CD8-positive, alpha-beta T cell (primary cell): ENCODE measurements at places on chromosomes 6 and 20.

DNA sequence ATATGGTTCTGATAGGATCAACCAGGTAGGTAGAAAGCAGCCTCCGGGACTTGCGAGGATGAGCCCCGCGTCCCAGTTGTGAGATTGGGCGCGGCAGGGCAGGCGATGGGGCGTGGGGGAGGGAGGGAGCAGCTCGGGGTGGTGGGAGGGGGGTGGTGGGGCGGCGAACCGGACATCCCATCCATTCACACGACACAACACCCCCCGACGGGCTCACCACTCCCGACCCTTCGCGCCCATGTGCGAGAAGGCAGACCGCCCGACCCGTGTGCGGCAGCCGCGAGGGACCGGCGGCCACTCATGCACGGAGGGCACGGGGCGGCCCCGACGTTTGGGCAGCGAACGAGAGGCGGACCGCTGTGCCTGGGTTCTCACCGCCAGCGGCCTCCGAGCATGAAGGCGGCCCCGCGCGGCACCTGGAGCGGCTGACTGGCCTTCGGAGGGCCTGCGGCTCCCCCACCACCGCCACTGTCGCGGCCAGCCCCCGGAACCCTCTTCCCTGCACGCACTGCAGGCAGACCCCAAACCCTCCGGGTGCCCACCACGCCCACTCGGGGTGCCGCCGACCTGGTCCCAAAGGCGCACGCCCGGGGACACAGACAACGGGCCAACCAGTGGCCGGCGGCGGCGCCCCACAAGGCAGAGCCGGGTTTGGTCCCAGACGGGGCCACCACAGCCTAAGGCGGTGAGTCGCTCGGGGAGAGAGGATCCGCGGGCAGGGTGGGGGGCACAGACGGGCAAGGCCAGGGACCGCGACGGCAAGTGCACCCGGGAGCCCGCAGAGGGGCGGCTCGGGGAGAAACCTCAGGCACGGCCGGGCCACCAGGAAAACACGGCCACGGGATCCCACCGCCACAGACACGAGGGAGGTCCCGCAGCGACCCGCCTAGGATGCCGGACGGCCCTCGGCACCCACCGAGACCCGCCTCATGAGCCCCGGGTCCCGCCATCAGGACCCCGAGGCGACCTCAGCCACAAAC lies 769.2 kb upstream of the DEFB115 start:
- no peak for DNase-seq

DNA sequence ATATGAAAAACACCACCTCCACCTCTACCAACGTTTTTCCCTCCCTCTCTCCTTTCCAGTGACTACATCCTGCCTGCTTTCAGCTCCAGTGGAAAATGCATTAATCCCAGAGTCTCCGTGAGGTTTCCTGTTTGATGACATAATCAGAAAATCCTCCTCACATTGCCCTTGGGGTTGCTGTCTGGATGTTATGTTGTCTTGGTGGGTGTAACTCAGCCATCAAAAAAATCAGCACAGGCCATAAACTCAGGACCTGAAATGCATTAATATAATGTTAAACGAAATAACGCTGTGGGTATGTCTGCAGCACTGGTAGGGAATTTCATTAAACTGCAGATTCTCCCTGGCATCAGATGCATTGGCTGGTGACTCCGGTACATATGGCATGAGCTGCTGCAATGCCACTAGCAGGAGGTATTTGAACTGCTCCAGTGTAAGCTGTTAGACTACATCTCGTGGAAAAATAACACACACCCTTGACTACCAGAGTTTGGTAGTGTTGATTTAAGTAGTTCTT lies 297.8 kb downstream of the PRL start:
- DNase-seq, result no peak

- no peak for DNase-seq
These were observed 536.8 kb downstream of the EYS start for GRCh38 chr6:65170273-65170672.

DNA sequence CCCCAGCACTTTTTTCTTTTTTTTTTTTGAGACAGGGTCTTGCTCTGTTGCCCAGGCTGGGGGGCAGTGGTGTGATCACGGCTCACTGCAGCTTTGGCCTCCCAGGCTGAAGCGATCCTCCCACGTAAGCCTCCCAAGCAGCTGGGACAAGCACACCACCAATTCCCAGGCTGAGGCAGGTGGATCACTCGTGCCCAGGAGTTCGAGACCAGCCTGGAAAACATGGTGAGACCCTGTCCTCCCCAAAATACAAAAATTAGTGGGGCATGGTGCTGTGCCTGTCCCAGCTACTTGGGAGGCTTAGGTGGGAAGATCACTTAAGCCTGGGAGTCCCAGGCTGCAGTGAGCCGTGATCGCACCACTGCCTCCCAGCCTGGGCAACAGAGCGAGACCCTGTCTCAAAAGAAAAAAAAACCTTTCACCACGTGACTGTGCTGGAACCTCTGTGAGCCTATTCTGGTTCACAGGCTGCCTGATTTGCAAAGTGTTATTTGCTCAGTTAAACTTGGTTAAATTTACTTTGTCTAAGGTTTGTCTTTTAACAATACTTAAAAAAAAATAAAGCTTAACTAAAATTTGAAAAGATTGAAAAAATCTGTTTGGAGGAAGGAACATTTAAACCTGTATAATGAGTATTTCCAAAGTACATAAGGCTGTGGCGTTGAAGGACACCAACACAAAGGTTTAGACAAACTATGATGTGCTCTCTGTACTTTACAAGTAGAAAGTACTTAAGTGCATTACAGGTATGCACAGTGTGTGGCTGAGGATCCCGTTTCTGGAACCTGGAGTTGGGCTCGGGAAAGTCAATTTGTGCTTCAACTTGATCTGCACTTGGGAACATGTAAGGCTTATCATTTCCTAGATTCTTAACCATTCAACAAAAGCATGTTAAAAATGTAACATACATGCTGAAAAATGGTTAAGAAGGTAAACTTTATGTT lies 55.0 kb downstream of the PPP1R3G start:
- DNase-seq, result no peak

GRCh38 chr6:164273491-164273890 lies 859.0 kb downstream of the QKI start:
- no peak for DNase-seq
